Sciatic nerve (tissue), 2 donors: ENCODE measurements at places on chromosomes 5 and 9. TPM values are rescaled to one million over a fixed set of nuclear protein-coding genes. Genes with fewer than 3 reads are reported as not detected.
A peak's percentile ranks its signal among the peaks of the same experiment; 100 is the strongest.

DNA sequence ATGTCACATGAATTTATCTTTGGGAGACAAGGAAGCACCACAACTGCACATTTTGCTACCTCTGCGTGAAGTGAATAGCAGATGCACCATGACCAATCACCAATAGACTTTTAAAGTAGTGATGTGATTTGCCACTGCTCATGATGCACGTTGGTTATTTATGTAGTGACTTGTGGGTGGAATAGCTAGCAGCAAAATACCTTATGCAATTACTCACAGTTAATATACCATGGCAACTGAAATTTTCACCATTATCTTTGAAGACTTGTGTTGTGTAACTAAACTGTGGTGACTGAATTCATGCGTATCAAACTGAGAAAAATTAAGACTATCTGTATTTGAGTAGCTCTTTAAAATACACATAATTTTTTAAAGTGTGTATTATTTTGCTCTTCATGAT is 46.2 kb upstream of the TUSC1 start:
- no peak for DNase-seq

DNA sequence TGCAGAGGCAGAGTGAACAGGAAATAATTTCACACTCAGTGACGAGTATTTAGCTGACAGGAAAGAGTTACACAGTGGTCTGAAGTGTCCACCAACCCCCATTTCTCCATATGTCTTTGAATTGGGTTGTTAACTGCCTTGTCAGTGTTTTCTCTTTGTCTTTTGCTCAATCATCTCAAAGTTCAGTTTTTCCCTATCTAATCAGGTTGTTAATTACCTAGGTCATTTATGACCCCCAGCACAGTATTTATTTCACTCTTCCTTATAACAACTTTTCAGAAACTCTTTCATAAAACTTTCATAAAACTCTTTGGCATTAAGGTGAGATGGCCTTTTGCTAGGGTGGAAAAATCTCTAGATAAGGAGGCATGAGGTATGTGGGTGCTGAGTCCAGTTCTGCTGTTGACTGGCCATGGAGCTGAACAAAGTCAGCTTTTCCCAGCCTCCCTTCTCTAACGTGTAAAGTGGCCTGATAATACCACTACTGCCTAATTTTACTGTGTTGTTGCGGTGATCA is 5.2 kb upstream of the ALDOB start:
- no peak for DNase-seq

DNA sequence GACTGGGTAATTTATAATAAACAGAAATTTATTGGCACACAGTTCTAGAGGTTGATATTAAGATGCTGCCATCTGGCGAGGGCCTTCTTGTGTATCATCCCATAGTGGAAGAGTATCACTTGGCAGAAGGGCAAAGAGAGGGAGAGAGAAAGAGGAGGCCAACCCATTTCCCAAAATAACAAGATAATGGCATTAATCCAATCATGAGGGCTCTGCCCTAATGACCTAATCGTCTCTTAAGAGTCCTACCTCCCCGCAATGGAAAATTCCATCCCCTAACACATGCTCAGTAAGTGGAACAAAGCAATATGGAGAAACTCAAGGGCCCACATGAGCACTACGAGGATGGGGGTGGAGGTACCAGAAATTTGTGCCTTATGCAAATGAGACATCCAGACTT is 17.6 kb upstream of the VDAC1 start:
- no peak for DNase-seq

- no peak for DNase-seq
Observed at GRCh38 chr9:133144904-133145851, 18.5 kb downstream of the GBGT1 start.

- DNase-seq, result no peak
Observed at GRCh38 chr9:74719306-74719705, 168.4 kb downstream of the TRPM6 start.

GRCh38 chr9:131092548-131093440 is 3.5 kb upstream of the AIF1L start:
- no peak for DNase-seq

DNA sequence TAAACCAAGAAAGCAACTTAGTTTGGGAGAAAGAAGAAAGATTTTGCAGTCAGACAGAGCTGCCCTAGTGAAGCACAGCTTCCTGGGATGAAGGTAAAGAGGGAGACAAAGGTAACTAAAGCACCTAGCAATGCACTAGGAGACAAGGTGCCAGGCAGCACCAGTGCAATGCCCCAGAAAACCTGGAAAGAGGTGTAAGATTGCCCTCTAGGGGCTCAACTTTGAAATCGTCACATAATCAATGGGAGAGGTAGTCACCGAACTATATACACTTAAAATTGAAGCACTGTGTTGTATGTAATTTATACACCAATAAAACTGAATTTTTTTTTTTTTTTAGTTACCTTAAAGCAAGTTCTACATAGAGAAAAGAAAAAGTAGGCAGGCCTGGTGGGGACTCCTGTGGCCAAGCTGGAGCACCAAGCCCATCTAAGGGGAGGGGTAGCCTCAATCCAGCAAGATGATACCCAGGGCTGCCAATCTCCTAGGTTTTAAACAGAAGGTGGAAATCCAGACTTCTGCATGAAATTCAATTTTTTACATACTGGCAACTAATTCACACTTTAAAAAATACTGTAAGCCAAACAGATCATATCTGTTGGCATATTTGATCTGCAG is 48.2 kb downstream of the CDK5RAP2 start:
- no peak for DNase-seq

- no peak for DNase-seq
Observed at GRCh38 chr9:89946741-89947140, 341.9 kb downstream of the GADD45G start.

GRCh38 chr9:13513716-13514444 is 234.4 kb upstream of the MPDZ start:
- DNase-seq, result no peak

DNA sequence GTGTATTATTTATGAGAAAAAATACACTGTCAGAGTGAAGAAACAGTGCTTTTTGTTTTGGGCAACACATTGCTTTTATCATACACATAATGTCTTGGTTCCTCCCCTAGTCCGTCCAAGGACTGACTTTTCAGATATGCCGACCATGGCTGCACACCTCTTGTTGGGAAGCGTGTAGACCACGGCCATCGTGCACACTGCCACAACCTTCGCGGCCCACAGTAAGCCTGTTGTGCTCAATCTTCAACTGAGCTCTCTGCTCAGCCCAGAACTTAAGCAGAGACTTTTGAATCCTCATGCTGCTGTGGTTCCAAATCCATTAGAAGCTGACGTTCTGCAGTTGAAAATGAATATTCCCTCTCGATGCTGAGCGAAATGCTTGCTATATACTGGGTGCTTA is 157.6 kb upstream of the IRX2 start:
- DNase-seq, result peak; percentile 19

Gene TYRP1
- total RNA-seq, result not detected

Gene TAF11L5
- not detected for total RNA-seq

Gene THBS4
- total RNA-seq, result 111 TPM
